Dorsolateral prefrontal cortex (tissue), 122 donors: ENCODE measurements at places on chromosomes 5 and 9. TPM values are rescaled to one million over a fixed set of nuclear protein-coding genes. Genes with fewer than 3 reads are reported as not detected.

Gene FBP2
- total RNA-seq, result not detected

Gene SYK
- 8.0 TPM for total RNA-seq

Gene FOXD4
- 1.6 TPM for total RNA-seq

Gene CDH9
- 29.0 TPM for total RNA-seq

Gene FOXD4L6
- total RNA-seq, result 0.70 TPM

Gene STPG3
- total RNA-seq, result not detected

Gene GPR151
- total RNA-seq, result 0.49 TPM

Gene FLT4
- total RNA-seq, result 2.5 TPM

Gene RORB
- 36.1 TPM for total RNA-seq

Gene RETREG1
- 96.0 TPM for total RNA-seq

Gene OR13F1
- not detected for total RNA-seq

Gene PCDHGB2
- total RNA-seq, result 9.7 TPM

Gene TICAM2
- total RNA-seq, result 4.9 TPM

Gene PCDHGA5
- 7.6 TPM for total RNA-seq

Gene PIK3R1
- total RNA-seq, result 282 TPM

Gene ENG
- 15.4 TPM for total RNA-seq

Gene GABBR2
- 196 TPM for total RNA-seq

Gene PCDHGA2
- 7.7 TPM for total RNA-seq

Gene TAF9
- total RNA-seq, result 39.7 TPM

Gene HAND1
- not detected for total RNA-seq

Gene GFI1B
- not detected for total RNA-seq

Gene DBH
- 1.5 TPM for total RNA-seq
